Tongue (tissue), 3 donors: ENCODE measurements at places on chromosomes 3 and 15. TPM values are rescaled to one million over a fixed set of nuclear protein-coding genes. Genes with fewer than 3 reads are reported as not detected.
A peak's percentile ranks its signal among the peaks of the same experiment; 100 is the strongest.

DNA sequence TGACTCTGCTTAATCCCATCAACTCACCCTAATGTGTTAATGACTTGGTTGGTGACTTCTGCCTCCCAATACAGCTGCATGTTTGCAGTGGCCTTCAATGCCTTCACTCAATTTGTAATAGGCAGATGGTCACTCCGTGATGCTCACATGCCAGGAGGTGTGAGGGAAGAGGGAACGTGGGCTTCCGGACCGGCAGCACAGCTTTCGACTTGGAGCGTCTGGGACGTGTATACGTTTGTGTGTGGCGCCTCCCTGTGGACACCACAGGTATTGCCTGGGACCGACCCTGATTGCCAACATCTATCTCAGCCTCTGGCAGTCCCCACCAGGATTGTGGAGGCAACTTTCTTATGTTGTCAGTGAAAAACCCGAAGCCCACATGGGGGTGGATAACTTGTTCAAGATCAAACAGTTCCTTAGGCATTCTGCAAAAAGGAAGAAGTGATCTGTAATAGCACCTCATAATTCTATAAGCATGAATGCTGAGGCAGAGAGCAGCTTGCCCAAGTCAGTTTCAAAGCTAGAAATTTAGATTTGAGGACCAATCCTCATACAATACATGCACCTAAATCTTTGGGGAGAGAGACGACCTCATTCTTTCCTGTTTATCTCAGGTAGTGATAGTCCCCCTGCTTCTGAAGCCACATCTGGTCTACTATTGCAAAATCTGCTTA lies 16.9 kb downstream of the MRPL46 start:
- DNase-seq: peak; percentile 81

DNA sequence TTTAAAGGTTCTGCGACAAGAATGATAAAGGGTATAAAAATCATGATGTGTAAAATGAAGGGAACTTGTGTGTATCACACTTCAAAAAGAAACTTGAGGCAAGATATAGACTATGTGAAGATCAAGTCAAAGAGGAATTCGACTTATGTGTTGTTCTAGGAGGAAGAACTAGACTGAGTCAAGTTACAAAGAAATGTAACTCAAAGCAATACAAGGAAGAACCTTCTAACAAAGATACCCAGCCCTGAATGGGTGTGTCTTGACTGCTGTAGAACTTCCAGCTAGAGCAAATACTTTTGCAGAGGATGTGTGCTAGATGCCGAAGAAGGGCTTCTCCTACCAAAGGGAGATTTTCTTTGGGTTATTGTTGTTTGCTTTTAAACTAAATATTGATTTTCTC lies 2.4 kb downstream of the SLC49A4 start:
- DNase-seq: no peak

GRCh38 chr3:191688756-191689433 lies 227.9 kb downstream of the PYDC2 start:
- DNase-seq: no peak

- DNase-seq: peak; percentile 3
Observed at GRCh38 chr3:89025185-89025584, 82.2 kb upstream of the EPHA3 start.

DNA sequence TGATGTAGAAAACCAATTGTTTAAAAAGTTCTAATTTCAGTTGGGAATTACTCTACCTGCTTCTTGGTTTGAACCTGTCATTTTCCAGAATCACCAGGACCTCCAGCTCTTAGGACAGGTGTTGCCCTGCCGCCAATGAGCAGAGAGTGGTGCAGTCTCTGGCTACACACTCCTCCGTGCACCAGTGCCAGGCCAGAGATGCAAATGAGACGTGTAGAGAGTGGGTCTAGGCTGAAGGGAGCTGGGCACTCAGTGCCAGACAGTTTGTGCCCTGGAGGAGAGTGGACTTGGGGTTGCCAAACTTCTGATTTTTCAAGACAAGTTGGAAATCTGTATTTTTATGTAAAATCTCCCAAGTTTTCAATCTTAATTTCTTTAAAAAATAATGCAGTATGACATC lies 566.2 kb downstream of the MAGI1 start:
- DNase-seq: no peak

DNA sequence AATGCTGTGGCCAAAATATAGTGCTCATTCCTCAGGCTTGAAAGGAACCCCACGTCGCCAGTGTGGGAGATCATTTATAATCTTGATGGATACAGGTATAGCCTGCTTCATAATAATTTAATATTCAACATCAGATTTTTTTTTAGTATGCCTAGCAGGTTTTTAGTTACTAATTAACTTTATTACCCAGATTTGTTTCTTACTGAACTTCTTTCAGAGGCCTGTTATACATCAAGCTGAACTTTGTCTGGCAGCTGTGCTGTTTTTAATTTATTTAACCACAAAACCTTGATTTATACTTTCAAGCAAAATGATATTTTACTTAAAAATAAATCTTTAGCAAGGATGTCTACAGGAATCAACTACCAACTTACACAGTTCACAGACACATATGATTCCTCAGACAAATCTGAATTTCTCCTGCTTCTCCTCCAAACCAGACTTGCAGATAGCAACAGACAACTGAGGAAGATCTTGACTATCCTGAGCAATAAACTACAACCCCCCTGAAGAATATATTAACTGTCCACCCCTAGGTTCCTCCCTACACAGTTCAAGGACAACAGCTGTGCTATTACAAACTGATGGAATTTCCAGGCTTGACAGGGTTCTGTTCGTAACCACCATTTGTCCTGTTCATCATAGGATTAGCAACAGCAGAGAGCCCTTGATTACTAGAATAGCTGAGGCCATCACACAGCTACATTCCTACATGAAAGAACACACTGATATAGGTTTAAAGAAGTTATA lies 610 bp downstream of the MAP4 start:
- peak; percentile 76 for DNase-seq

GRCh38 chr3:47780741-47781684 lies 680 bp downstream of the SMARCC1 start:
- DNase-seq: peak; percentile 73

- no peak for DNase-seq
Observed at GRCh38 chr3:61595288-61595687, 33.9 kb downstream of the PTPRG start.

The DUOX2 gene
- total RNA-seq: 2.1 TPM

The NTRK3 gene
- total RNA-seq: 14.7 TPM

The ROPN1 gene
- not detected for total RNA-seq

The SCAANT1 gene
- not detected for total RNA-seq
